Ascending aorta (tissue), 2 donors: ENCODE measurements at places on chromosomes 16 and 17.

DNA sequence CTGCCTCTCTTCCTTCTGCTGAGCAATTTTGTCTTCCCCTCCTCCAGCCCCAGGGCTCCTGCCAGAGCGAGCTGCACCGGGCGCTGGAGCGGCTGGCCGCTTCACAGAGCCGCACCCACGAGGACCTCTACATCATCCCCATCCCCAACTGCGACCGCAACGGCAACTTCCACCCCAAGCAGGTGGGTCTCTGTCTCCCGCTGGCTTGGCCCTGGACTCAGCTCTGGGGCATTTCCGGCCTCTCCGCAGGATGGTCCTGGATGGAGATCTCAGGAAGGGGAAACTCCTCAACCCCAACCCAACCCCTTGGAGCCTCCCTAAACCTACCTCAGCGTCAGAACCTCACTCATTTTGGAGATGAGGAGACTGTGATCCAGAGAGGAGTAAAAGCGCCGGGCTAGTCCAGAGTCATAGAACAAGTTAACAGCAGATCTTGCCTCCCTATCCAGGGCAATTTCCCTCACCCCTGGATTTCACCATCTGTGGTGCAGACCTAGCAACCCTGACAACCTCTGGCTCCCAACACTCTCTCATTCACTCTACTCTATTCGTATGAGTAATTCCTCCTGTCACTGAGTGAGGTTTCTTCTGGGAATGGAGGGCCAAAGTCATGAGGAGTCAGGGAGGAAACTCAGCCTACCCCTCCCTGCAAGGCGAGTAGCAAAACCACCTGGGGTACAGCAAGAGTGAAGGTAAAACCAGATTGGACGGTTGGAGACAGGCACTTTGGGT lies 10.8 kb downstream of the IGFBP4 start:
- peaks cover 15% of the 10 kb centered on the region for H3K36me3 ChIP-seq
- no peak for DNase-seq
- no peak overlapping the region for H3K4me3 ChIP-seq
- peaks cover 39% of the 10 kb centered on the region for H3K4me1 ChIP-seq

DNA sequence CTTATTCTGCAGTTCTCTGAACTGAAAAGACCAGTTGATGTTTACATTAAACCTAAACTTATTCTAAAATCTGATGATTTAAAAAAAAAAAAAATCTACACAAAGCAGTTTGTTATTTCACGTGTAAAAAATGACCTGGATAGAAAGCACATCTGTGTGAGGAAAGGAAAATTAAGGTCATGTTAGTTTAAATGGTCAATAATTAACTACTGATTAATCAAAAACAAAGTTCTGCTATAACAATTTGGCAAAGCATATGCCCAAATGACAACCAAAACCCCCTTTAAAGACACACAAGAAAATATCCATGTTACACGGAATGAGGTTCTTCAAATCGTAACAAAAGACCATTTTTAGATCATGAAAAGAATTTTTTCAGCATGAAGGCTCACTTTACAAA lies 30.4 kb downstream of the CACNG1 start:
- H3K4me1 ChIP-seq: no peaks in the 10 kb centered on the region
- no peaks in the 10 kb centered on the region for H3K27me3 ChIP-seq
- peaks cover 4% of the 10 kb centered on the region for H3K36me3 ChIP-seq
- no peak for DNase-seq
- no peak overlapping the region for H3K27ac ChIP-seq

DNA sequence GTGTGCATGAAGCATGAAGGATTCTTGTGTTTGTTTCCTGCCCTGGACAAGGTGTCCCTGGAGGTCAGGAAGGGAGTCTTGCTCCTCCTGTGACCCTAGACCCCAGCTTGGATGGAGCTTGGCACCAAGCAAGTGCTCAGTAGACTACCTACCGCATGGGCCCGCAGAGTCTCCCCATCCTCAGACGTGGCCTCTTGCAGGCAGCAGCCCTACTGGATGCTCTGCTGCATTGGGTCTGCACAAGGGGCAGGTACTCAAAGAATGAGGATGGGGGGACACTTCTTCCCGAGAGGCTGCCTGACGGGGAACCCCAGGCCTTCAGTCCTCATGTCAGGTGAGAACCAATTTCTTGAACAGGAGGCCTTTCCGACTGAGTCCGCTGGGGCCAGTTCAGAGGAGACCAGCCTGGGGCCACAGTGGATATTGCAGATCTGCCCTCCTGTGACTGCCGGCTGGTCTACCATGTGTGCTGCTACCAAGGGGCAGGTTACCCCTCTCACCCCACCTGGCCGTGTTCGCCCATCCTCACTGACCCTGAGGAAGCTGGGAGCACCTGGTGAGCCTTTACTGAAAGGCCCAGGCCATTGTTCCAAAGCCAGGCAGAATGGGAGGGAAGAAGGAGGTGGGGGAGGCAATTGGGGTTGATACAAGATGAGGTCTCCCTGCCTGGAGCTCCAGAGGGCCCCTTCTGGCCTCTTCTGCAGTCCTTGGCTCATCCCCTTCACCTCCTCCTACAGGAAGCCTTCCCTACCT lies 206.3 kb downstream of the RAB11FIP4 start:
- H3K4me1 ChIP-seq: peaks cover 23% of the 10 kb centered on the region
- no peak overlapping the region for H3K4me3 ChIP-seq
- DNase-seq: peak; percentile 58
- no peaks in the 10 kb centered on the region for H3K27me3 ChIP-seq

GRCh38 chr16:50509521-50510341 lies 38.5 kb upstream of the NKD1 start:
- DNase-seq: no peak
- H3K27me3 ChIP-seq: no peaks in the 10 kb centered on the region
- H3K36me3 ChIP-seq: no peaks in the 10 kb centered on the region
- no peak overlapping the region for H3K27ac ChIP-seq
- H3K4me1 ChIP-seq: no peaks in the 10 kb centered on the region

- no peaks in the 10 kb centered on the region for H3K4me1 ChIP-seq
- H3K27me3 ChIP-seq: no peaks in the 10 kb centered on the region
- no peaks in the 10 kb centered on the region for H3K36me3 ChIP-seq
- no peak overlapping the region for H3K4me3 ChIP-seq
Observed at GRCh38 chr17:17628388-17629008, 37.0 kb upstream of the PEMT start.

DNA sequence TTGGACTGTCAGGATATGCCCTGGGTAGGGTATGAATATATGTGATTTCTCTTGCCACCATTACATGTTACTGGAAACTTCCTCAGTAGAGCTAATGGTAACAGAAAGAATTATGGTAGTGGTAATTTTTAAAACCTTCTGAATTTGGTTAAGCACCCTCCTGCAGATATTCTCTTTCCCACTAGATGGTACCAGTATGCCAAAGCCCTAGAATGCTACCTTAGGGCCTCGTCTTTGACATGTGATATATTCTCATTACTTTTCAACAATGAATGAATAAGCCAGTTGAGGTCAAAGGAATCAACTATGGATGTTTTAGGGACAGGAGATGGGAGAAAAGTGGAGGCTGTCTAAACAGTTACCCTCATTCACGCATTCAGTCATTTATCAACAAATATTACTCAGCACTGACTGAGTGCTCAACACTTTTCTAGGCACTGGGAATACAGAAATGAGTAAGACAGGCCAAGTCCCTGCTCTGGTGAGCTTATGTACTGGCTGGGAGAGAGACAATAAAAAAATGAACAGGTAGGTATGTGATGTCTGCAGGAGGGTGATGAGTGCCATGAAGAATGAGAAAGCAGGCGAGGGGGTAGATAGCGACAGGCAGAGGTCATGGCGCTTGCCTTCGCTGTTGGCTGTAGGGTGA lies 14.7 kb downstream of the CDH13 start:
- H3K4me1 ChIP-seq: peaks cover 3% of the 10 kb centered on the region
- H3K27me3 ChIP-seq: no peaks in the 10 kb centered on the region
- H3K27ac ChIP-seq: no peak overlapping the region
- no peak for DNase-seq

- H3K4me3 ChIP-seq: no peak overlapping the region
- peaks cover 5% of the 10 kb centered on the region for H3K4me1 ChIP-seq
- H3K27ac ChIP-seq: no peak overlapping the region
- no peaks in the 10 kb centered on the region for H3K27me3 ChIP-seq
- DNase-seq: no peak
Observed at GRCh38 chr17:78255953-78256706, 24.7 kb downstream of the TMEM235 start.

GRCh38 chr16:78323315-78323714 lies 223.9 kb downstream of the WWOX start:
- no peak overlapping the region for H3K27ac ChIP-seq
- H3K4me1 ChIP-seq: no peaks in the 10 kb centered on the region
- no peaks in the 10 kb centered on the region for H3K36me3 ChIP-seq
- no peaks in the 10 kb centered on the region for H3K27me3 ChIP-seq

GRCh38 chr16:3188925-3189825 lies 1.2 kb downstream of the OR1F1 start:
- H3K27me3 ChIP-seq: peaks cover 44% of the 10 kb centered on the region
- peaks cover 4% of the 10 kb centered on the region for H3K4me1 ChIP-seq
- H3K27ac ChIP-seq: no peak overlapping the region

- H3K27me3 ChIP-seq: no peaks in the 10 kb centered on the region
- H3K4me1 ChIP-seq: no peaks in the 10 kb centered on the region
- peak overlapping the region; percentile 12 for H3K27ac ChIP-seq
Observed at GRCh38 chr16:66544016-66544757, 5.7 kb downstream of the TK2 start.

DNA sequence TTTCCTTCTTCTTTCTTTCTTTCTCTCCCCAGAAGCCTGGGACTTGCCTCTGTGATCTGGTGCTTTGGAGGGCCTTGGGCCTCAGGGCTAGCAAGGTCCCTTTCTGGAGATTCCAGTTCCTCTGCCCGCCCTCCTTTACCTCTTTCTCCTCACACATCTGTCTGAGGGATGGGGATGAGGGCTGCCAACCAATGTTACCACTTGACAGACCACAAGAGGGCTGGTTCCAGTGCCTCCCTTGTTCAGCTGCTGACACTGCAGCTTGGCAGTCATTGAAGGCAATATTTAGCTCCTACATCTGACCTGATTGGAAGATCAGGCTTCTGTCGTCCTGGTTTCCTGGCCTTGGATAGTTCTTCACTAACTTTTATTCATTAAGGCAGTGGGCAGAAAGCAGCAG lies 3.6 kb upstream of the ZNF652 start:
- H3K27me3 ChIP-seq: no peaks in the 10 kb centered on the region
- no peaks in the 10 kb centered on the region for H3K4me1 ChIP-seq
- H3K36me3 ChIP-seq: no peaks in the 10 kb centered on the region
- no peak for DNase-seq
